IPS-NIHi11 (cell line): ENCODE measurements at places on chromosomes 4 and X.

DNA sequence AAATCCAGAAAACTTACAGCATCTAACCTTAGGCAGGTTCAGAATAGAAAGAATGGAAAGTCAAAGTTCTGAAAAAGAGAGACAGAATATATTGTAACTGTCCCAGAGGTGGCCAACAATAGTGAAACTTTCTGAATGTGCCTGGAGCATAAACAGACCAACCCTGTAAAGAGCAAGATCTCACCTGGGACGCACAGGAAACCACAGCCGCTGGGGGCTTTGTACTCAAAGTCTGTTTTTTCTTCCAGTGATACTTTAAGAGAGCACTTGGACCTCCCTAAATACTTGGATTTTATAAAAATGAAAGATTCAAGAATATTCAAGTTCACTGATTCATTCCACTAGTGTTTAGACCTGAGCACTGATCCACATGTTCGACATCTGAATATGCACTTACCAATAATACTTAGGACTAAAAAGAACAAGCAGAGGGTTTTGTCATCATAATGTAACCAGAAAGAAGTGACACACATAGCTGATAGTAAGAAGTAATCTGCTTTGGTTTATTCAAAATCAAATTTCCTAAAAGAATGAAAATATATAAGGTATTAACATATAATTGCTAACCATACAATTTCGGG lies 35.3 kb downstream of the ARAP2 start:
- no peak for DNase-seq

DNA sequence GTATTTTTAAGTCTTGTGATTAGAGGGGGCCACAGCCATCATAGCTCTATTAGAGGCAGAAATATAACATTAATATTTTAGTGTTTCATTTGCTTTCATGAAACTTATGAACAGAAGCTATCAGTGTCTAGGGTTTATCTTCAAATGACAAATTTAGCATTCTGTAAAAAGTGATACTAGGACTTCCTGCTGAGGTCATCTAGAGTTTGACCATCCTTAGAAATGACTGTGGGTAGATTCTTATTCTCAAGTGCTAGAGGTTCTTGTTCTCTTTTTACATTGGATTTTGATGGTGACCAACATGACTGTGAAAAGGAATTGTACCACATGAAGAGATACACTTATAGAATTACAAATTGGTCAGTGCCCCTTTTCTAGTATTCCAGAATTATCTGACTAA lies 568.6 kb downstream of the RPA4 start:
- DNase-seq: no peak

DNA sequence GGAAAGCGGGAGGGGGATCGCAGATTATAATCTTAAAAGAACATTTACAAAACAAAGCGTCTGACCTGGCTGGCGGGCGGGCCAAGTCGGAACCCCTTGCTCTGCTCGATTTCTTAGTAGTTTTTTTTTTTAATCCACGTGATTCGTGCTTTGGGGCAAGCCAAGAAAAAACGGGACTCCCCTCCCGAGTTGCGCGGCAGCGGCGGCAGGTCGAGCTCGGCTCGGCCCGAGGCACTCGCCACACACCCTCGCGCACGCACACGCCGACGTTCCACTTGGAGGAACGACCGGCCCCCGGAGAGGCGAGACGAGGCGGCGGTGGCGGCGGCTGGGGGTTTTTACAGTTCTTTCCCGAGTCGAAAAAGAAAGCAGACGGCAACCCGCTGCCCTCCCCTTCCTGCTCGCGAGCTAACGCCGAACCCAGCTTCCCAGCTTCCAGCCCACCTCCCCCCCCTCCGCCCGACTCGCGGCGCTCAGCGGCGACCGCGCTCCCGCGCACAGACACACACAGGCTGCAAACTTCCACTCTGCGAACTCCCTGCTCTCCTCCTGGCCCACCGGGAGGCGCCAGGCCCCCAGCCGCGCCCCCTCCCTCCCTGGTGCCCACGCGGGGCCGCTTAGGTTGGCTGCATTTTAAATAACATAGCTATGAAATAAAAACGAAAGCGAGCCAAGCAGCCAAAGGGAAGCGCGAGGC lies 1.2 kb downstream of the BCOR start:
- no peak for DNase-seq

DNA sequence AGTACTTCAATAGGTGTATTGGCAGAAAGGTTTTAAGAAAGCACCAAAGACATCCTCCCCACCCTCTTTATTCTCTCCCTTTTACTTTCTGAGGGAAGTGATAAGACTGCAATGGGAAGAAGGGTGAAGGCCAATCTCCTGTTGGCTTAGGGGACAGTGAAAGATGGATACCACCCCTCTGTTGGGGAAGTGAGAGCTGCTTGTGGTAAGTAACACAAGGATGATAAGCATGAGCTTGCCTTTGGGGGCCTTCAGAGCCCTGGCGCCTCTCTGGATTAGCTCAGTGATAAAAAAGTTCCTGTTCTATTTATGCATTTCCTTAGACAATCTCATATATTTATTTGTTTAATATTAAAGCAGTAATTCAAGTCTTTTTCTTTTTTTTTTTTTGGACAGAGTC lies 5.2 kb upstream of the KLF8 start:
- no peak for DNase-seq

DNA sequence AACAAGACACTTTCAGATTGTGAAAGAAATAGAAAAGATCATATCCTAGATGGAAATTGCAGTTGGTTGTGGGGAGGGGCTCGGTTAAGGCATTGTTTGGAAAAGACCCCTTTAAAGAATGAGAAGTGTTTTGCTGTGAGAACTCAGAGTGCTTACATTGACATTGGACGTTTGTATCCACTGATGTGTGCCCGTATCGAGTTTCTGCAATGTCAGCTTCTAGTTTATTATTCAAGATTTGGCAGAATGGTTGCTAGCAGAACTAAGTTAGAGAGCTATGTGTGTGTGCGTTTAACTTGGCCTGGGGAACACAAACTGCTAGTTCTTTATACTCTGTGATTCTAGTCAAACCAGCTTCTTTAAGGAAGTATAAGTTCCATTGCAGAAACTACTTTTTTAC lies 2702.5 kb downstream of the PCDH7 start:
- no peak for DNase-seq

GRCh38 chrX:74349387-74349786 lies 45.4 kb downstream of the ZCCHC13 start:
- DNase-seq: no peak

DNA sequence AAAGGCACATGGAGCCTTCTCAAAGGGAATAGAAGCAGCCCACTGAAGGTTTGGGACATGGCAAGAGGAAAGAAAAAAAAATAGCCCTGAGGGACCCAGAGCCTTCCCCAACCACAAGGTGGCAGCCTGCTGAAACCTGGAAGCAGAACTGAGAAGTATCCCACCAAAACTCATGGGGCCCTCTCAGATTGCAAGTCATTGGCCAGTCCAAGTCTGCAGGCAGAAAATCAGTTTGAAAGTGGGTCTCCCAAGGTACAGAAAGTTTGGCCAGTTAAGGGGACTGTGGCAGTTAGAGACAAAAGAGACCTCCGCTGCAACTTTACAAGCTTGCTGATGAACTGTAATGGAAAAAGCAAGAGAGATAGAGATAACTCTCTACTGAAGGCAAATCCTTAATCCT lies 155.8 kb downstream of the ANTXR2 start:
- DNase-seq: peak; percentile 59

DNA sequence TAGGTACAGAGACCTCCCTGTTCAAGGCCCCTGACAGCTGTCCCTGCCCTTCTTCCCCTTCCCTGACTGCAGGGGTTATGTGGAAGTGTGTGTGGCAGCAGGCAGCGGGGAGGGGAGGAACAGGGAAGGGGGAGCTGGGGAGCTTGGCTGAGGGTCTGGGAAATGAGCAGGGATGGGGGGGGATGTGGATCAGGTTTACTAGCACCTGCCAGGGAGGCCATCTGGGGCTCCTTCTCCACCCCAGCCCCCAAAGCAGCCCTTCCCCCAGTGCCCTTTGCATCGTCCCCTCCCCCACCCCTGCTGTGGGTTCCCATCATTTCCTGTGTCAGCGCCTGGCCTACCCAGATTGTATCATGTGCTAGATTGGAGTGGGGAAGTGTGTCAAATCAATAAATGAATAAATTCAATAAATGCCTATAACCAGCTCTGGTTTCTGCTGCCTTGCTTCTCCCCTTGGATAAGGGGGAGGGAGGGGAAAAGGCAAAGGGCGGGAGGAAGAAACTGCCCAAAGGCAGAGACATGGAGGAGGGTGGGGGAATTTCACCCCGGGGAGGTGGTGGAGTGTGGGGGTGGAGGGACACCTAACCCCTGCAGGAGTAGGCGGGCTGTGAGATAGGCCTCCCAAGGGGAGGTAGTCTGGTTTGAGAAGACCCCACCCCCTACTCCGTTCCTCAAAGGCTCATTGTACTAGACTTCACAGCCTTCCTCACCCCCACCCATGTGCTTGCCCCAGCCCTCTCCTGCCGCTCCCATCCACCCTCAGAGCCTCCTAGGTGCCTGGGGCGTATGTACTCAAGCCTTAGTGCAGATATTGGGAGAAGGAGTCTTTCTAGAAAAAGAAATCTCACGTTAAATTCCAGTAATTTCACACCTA lies 3.2 kb downstream of the CXorf65 start:
- DNase-seq: peak; percentile 38

DNA sequence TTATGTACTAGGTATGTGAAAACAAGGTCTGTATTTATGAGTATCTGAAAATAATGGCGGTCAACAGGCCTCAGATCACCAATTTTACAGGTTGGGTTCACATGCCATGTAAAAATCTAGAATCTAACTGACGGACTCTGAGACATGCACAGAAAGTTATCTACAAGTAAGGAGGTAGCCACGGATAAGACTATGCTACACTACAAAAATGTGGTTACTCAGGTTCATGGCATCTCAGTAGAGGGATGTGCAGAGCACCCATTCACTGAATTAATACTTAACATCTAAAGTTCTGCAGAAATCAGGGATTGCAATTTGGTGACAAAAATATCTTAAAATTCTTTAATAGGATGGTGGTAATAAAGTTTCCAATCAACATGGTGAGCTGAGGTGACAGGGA lies 155.9 kb downstream of the APBB2 start:
- no peak for DNase-seq

DNA sequence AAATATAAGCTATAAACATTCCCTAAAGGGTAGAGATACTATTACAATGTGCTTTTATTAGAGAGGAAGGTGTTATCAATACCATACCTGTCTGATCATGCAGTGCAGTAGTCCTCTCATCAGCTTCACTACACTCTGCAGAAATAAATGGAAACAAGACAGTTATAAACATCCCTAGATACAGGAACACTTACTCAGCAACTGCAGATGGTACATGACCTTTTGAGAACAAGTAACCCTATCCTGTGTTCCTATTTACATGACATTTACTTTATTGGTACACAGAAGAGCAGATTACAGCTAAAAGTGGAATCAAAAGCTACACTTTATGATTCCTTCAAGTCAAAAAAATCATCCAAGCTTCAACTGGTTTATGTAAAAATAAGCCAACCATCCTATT lies 9.0 kb downstream of the PHKA1 start:
- DNase-seq: no peak

DNA sequence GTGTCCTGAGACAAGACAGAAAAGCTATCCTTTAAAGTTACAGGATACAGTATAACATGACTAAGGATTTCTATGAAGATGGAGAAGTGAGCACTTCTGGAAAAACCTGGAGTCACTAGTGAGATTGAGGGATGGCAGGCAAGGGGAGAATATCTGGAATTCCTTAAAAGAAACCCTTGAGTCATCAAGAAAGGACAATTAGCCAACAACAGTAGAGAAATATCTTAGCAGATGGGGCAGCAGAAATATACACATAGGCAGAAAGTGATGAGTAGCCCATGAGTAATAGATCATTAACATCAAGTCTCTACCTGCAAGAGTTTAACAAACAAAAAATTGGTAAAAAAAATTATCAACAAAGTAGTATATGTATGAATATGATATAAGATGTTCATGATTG lies 858.8 kb upstream of the FRG1 start:
- no peak for DNase-seq

DNA sequence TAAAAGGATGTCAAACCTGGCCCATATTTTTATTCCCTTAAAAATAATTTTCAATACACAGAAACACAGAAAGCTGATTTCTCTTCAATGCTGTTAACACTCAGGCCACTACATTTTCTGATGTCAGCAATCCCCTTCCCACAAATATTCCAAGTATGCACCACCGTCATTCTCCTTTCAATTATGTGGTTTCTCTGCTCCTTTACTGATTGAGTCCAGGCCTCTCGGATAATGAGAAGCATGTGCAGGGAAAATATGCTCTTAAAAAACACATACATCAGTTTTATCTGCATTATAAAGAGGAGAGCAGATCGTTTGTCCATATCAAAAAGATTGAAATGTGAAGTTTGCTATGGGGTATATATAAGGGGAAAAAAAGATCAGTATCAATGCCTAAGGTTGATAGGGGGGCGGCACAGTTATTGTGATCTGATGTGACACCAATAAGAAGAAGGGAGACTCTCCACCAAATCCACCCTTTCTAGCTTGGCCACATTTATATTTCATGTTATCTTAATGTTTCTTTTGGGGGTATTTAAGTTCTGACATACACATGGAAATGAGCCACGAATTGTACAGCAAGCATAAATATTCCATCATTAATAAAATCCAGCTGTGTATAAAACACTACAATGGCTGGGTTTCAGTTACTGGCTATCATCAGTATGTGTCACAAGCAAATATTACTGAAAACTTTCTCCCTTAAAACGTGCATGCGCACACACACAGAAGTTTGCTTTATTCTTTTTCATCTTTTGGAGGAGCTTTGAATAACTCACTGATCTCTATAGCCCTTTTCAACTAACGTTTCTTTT lies 6.4 kb downstream of the AMOT start:
- DNase-seq: no peak

DNA sequence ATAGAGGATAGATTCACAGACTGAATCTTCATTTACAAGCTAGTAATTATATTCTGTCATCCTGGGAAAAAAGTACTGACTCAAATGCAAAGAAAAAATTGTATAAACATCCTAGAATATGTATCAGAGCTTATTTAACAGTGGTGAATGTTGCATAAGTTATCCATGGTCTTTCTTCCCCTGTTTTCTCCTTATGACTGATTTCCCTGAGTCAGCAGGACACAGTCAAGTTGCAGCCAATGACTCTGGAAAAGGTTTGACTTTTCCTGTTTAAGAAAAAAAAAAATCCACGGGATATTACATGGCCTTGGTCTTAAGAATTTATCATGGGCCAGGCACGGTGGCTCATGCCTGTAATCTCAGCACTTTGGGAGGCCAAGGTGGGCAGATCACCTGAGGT lies 36.5 kb downstream of the INPP4B start:
- DNase-seq: no peak

- DNase-seq: no peak
Observed at GRCh38 chrX:141652286-141652685, 46.3 kb downstream of the SPANXD start.

GRCh38 chr4:68592673-68593072 lies 16.6 kb upstream of the UGT2B17 start:
- DNase-seq: no peak

DNA sequence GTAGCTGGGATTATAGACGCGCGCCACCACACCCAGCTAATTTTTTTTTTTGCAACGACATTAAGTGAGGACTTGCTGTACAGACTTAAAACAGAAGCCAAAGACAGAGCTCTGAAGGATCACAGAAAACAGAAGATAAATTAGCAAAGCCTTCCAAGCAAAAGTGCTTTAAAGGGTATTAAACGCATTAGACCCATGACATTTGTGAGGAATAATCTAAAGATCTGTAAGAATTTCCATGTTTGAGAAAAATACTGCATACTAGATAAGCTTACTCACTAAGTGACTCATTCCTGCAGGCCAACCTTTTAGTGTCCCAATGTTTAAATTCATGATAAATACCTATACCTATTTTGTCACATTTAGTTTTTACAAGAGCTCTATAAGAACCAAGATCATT lies 27.4 kb downstream of the SMARCA1 start:
- no peak for DNase-seq

GRCh38 chr4:1310796-1311631 lies 21.3 kb downstream of the MAEA start:
- DNase-seq: no peak
